ENCODE measurements at places on chromosomes 16 and 17.
A peak's percentile ranks its signal among the peaks of the same experiment; 100 is the strongest.

DNA sequence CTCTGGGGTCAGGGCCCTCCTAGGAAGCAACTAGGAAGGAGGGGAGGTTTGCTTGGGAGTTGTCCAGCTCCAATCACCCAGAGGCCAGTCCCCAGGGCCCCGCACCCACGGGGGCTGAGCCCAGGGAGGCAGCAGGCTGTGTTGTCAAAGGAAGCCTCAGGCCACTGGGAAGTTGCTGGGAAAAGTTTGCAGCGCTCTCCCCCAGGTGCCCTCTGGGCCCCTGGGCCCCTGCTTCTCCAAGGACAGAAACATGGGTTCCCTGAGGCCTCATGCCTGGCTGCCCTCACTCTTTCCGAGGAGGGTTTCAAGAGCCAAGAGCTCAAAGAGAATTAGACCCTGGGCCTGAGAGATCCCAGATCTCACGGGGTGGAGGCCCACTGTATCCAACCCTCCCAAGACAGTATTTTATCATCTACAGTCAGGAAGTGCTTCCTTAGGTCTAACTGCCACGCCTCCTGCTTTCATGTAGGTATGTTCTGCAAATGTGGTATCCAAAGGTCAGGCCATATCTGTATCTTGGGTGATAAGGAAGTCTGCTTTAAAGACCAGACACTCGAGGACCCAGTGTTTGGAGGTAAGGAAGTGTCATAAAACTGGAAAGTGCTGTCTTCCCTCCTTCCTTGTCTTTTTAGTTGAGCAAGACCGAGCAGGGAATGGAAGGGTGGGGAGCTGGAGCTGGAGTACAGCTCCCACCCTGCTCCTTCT is 44.2 kb upstream of the ZNF423 start:
- DNase-seq = no peak

- DNase-seq = no peak
Observed at GRCh38 chr16:85603203-85603755, 9.8 kb upstream of the GSE1 start.

DNA sequence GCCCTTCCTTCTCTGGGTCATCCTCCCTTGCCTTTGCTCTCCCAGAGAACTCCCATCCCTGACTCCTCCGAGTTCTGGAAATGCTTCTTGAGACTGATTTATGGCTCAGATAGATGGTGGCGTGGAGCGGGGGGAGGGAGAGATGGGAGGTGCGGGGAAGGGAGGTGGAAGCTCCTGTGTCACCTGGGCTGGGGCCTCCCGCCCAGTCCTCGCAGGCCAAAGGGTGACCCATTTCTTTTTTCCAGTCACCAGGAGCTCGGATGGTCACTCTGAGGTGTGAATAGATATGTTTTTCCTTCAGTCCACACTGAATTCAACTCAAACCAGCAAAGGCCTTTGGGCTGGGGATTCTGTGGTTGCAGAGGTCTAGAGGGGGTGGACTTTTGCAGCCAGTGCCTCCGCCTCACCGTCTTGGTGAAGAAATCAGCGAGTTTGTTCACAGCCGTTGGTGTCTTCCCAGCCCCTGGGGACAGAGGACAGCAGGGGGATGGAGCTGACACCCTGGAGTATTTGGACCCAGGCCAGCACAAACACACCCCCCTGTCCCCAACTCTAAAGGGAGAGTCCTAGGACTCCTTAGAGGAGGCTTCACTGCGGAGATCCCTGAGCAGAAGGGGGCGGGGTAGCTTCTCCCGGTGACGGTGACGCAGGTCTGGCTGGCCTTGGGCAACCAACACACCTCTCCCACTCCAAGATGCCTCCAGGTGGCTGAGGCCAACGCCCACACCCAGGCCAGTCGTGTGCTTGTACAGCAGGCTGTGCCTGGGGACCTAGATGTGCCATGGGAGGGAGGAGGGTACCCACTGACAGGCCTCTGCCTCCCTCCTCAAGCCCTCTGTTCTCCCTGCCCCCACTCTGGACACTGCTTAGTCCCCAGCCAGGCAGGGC is 80.6 kb downstream of the AMFR start:
- DNase-seq = no peak

- DNase-seq = no peak
Observed at GRCh38 chr17:38654411-38655398, 20.1 kb downstream of the EPOP start.

DNA sequence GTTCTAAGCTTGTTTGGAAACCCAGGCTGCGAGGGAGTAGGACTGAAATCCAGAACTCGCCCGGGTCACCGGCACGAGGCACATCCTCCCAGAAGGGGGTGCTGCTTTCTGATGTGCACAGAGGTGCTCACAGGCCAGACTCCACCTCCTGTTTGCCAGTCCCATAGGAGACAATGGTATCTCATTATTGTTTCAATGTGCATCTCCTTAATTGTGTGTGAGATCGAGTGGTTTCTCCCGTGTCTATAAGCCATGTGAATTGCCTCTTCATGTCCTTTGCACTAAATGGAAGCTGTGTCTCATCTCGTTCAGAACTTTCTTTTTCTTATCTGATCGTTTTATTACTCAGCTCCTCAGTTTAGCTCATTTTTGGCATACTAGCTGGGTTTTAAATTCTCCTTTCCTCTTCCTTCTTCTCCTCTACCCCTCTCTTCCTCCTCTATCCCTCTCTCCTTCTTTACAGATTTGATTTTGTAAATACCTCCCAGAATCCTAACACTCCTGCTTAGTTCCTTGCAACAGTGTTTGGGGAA is 32.1 kb upstream of the PRKCB start:
- peak; percentile 74 for DNase-seq

- DNase-seq = no peak
Observed at GRCh38 chr16:47161464-47161863, 17.7 kb upstream of the NETO2 start.

DNA sequence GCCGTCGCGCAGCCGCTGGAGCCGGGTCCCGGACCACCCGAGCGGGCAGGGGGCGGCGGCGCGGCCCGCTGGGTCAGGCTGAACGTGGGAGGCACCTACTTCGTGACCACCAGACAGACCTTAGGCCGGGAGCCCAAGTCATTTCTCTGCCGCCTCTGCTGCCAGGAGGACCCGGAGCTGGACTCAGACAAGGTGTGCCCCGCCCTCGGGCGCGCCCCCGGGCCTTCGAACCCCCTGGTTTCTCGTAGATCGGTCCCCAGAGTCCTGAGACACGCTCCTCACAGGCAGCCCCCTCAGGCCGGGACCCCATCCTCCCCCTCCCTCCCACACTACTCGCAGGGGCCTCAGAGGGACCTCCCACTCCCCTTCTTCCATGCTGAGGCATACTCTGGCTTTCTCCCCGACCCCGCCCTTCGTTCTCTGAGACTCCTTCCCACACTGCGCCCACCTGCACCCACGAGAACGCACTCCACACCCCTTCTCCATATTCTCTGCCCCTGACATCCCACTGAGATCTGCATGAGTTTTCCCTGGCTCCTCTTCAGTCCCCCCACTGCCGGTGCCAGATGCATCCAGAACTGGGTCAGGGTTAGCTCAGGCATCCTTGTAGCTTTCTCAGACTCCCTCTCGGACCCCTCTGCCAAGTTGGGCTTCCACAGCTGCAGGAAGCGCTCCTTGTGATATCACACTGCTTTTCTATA is 523 bp downstream of the KCTD2 start:
- DNase-seq = peak; percentile 40

- DNase-seq = no peak
Observed at GRCh38 chr16:728890-729744, 2.2 kb downstream of the HAGHL start.

DNA sequence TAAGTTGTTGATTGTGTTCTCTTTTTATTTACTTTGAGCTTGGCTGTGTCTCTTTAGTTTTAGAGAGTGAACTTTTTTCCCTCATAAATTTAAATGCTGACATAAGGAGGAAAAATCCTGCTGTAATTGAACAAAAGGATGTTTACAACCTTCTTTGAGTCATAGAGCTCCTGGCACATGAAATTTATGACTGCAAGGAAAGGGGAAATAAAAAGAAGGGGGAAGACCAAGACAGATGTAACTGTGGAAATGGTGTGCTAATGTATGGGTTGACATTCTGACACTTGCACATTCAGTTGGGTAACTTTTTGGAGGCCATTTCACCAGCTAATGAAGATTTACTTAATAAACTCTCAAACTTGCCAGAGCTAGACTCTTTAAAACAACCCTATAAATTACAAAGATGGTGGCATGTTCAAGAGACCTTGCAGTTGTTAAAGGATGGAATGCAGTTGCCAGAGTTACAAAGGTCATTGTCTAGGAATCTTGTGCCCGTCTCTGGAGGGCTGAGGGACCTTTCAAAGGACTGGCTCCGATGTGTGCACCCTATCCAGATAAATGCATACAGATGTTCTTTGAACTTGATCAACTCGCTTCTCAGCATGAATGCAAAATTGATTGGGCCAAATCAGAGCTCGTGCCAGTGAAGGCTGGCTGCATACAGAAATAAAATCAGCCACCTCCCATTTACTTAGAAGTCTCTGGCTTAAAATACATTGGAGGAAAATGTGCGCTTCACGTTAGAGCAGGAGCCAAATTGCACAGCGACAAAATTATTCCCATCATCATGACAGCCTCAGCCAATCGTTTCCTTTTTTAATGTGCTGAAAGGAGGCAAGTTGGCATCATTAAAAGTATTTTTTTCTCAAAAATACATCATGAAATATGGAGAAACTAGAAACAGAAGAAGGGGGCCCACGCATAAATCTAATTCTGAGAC is 289.0 kb upstream of the XYLT1 start:
- no peak for DNase-seq

GRCh38 chr16:15777533-15778203 is 79.2 kb downstream of the MYH11 start:
- no peak for DNase-seq

- DNase-seq = no peak
Observed at GRCh38 chr17:75854881-75855309, 240 bp downstream of the WBP2 start.

- DNase-seq = no peak
Observed at GRCh38 chr17:7128160-7128559, 13.5 kb upstream of the ASGR2 start.

- DNase-seq = no peak
Observed at GRCh38 chr17:65609749-65610148, 48.3 kb upstream of the AXIN2 start.
